ENCODE measurements at places on chromosomes 7 and 10.

- DNase-seq: no peak
Observed at GRCh38 chr7:40870108-40870507, 735.3 kb downstream of the SUGCT start.

GRCh38 chr10:65602182-65602865, 1323.5 kb upstream of the LRRTM3 start:
- DNase-seq: no peak

- DNase-seq: no peak
Observed at GRCh38 chr10:3784510-3785250, at the start of gene KLF6. Gene KLF6 (minus strand): TSS chr10:3785209. CDS start chr10:3785014, 195 bp downstream.

DNA sequence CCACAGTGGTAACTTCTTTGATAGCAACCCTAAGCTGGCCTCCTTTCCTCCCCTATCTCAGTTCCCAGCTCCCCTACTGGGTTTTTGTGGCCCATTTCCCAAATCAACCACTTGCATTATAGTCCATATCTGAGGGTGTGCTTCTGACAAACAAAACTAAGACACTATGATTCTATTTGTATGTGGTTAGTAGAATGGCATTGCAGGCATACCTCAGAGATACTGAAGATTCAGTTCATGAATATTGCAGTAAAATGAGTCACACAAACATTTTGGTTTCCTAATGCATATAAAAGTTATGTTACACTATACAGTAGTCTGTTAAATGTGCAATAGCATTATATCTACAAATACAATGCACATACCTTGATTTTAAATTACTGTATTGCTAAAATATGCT, 15.4 kb upstream of the TMEM243 start:
- no peak for DNase-seq

DNA sequence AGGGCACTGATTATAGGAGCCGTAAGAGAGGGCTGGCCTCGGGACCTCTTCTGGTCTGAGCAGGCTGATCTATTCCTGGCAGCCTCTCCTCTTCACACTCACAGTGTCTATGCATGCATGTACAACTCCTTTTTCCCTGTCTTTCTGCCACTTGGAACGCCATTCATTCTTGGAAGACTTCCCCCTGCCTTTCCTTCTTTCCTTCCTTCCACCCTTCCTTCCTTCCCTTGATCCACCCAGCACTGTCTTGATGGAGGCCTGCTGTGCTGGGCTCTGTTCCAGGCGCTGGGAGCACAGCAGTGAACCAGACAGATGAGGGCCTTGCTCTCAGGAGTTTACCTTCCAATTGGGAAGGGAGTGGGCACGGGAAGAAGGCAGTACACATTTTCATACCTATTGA, 114.8 kb downstream of the SH3PXD2A start:
- DNase-seq: no peak

GRCh38 chr10:80946073-80946472, 408.4 kb downstream of the SH2D4B start:
- no peak for DNase-seq

DNA sequence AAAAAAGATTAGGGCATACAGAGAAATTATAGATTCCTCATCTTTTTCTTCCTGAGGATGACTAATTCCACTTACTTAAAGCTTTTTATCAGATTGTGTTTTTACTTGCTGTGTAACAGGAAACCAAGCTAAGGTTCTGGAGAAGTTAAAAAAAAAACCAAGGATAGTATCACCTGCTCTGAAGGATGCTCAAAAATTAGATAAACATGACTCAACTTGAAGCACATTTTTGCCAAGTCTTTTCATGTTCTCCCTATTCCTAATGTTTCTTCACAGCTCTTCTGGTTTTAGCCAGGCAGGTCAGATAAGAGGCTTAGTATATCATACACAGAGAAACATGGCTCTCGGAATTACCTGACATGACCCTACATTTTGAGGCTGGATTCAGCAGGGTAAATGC, 90.3 kb downstream of the CPEB3 start:
- DNase-seq: no peak

Measured in lower leg skin (tissue), 4 donors.